Left kidney (tissue), 8 donors: ENCODE measurements at places on chromosomes 2 and 18. TPM values are rescaled to one million over a fixed set of nuclear protein-coding genes. Genes with fewer than 3 reads are reported as not detected.

EFHD1 gene
- polyA plus RNA-seq: 55.4 TPM

ELOA2 gene
- polyA plus RNA-seq: not detected

DNA sequence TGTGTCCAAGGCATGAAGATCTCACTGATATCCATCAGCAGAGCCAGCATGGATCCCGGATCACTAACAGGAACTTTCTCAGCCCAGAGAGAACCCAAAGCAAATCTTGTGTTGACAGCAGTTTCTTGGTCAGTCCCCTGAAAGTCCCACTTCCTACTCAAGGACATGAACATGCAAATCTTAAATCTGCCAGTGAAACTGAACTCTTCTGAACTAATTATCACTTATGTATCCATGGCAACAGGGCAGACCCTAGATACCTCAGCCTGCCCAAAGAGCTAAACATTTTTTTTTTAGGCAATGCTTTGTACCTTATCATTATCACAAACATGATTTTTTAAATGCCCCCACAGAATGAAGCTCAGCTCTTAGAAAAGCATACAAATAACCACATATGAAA, 127.8 kb upstream of the DDX18 start:
- DNase-seq: no peak

- DNase-seq: no peak
These were observed 12.2 kb downstream of the PTPRM start for GRCh38 chr18:7579176-7579917.

SP140 gene
- 1.3 TPM for polyA plus RNA-seq

C2orf78 gene
- not detected for polyA plus RNA-seq

PRLH gene
- not detected for polyA plus RNA-seq

- DNase-seq: no peak
These were observed 327.6 kb downstream of the NCKAP5 start for GRCh38 chr2:133240491-133241223.

DNA sequence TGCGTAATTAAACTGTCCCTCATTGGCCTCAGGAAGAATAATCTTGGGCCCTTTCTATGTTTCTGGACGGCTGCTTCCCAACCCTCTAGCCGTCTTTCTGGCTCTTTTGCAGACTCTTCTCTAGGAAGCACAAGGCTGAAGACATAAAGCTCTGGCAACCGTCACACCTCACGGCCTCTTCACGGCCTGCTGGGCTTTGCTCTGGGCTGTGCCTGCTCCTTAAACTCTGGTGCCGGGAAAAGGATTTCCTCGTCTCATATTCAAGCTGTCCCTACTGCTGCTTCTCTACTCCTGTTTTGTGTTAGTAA, 36.0 kb upstream of the WIPF1 start:
- DNase-seq: peak; percentile 63

CCT7 gene
- 276 TPM for polyA plus RNA-seq

GRCh38 chr2:222451224-222451674, 26.9 kb downstream of the SGPP2 start:
- DNase-seq: no peak

MRPS9 gene
- polyA plus RNA-seq: 59.9 TPM

DNA sequence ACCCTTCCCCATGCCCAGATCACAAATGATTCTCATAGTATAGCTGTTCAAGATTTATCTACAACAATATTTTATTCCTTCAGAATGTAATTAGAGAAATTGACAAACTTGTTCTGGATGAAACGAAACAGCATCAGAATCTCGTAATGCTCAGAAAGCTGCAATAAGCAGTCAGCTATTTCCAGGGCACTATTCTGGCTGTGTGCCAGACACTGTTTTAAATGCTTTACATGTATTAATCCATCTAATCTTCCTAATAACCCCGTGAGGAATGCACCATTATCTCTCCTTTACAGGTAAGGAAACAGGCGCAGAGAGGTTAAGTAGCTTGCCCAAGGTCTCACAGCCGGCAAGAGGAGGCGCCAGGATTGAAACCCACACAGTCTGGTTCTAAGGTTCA, 10.1 kb upstream of the LYPD6B start:
- no peak for DNase-seq

GALNT13 gene
- polyA plus RNA-seq: 2.8 TPM

GRCh38 chr2:52904355-52904891, 863.2 kb upstream of the CHAC2 start:
- peak; percentile 11 for DNase-seq

RAB27B gene
- polyA plus RNA-seq: 3.8 TPM

DNA sequence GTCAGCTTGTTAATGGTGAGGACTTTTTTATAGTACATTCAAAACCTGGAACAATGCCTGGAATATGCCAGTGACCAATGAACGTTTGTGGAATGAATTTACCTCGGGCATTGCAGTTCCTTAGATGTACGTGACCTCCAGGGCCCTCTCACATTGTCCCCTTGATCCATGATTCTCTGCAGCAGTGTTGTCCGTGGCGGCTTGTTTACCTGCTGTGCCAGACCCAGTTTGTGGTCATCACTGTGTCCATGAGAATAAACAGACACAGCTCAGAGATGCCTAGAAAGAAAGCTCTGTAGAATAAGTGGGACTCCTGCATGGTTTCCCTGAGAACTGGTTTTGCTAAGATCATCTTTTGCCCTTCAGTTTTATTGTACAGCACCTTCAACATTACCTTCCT, 1132.2 kb downstream of the DPP10 start:
- no peak for DNase-seq

- DNase-seq: no peak
These were observed 467.1 kb downstream of the MBD2 start for GRCh38 chr18:53757328-53757727.

DNA sequence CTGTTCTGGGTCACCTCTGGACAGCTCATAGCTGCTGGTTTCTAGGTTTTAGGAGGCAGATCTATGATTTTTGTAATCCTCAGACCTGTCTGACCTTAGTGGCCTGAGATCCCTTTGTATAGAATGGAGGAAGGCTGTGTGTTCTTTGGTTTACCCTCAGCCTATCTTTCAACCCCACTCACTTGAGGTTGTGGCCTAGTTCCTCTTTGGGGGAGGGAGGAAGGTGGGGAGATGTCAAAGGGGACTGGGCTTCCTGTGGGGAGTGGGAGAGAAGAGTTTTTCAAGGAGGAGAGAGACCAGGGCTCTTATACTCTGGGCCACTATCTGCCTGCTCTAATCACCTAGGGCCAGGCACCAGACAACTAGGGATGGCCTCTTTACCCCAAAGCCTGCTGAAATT, 28.5 kb downstream of the SEMA4F start:
- DNase-seq: no peak

CABYR gene
- polyA plus RNA-seq: 13.0 TPM

DNA sequence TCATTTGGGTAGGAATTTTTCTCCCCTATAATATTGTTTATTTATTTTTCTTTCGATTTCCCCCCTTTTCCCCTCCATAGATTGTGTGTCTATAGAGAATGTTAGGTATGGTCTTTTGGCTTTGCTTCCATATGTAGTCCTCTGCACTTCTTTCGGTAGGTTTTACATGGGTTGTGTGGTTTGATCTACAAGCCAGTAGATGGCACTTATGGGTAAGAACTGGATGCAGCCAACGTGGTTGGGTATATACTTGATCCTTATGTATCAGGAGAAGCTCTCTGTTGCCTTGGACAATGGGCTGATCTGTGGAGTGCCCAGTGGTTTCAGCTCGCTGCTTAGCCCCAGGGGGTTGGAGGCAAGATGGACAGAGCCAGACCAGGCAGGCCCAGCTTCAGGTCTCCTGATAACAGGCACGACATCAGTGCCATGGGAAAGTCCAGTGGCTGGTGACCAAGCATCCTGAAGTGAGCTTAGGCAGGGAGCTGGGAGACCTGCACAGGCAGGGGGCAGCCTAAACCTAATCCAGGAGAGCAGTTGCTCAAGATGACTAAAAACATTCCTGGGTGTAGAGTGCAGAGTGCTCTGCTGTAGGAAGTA, 488.3 kb downstream of the CCDC85A start:
- no peak for DNase-seq

DNA sequence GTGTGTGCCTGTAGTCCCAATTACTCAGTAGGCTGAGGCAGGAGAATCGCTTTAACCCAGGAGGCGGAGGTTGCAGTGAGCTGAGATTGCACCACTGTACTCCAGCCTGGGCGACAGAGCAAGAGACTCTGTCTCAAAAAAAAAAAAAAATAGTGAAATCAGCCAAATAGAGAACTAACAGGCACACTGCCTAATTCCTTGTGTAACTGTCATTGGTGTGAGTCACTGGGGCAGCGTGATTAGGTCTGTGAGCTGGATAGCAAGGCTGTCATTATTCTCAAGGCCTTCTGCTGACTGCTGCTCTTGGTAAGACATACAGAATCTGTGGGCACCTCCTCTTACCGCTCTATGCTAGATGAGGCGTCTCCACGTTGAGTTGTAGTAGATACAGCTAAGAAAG, 270.3 kb downstream of the NEDD4L start:
- DNase-seq: no peak

DNA sequence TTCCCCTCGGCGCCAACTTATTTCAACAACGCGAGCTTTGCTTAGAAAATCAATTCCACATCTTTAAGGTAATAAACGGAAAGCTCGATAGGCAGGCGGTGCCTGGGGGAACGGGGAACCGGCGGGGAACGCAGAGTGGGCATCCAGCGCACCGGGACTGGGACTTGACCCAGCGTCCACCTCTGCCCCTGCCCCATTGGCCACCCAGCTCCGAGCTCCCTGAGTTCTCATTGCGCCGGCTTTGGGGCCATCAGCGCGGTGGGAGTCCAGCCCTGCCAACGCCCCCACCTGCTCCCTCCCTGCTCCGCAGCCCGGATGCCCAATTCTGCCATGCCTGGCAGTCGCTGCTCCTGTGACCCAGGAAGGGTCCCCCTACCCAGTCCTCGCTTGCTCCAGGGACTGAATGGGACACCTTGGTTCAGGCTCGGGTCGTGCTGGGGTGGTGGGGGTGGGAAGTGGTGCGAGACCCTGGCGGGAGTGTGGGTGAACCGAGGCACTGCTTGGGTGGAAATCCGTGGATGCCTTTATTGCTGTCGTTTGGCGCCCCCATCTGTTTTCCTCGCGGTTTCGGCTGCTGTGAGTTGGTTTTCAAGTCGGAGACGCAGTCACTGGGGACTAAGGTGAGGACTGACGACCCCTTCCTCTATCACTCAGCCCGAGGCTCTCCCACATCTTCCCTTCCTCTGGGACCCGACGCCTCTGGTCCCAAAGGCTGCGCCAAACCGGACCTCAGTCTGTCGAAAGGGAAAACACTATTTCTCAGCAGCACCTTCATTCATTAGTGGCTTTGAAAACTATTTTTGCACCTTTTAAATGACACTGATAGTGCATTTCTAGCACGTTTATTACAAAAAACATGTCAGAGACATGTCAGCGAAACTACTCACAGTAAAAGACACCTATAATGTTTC, 2.4 kb upstream of the EVX2 start:
- no peak for DNase-seq
